ENCODE measurements at places on chromosomes 13 and 19. TPM values are rescaled to one million over a fixed set of nuclear protein-coding genes. Genes with fewer than 3 reads are reported as not detected.

Gene FGF21
- polyA plus RNA-seq = not detected

Gene CAB39L
- polyA plus RNA-seq = 7.0 TPM

Gene INTS6
- 18.2 TPM for polyA plus RNA-seq

Gene CD320
- 79.4 TPM for polyA plus RNA-seq

Gene THSD1
- polyA plus RNA-seq = 11.5 TPM

Gene SHISA2
- polyA plus RNA-seq = 0.35 TPM

Gene RGS9BP
- not detected for polyA plus RNA-seq

Gene ADAMTSL5
- polyA plus RNA-seq = 23.3 TPM

Gene ZNF878
- not detected for polyA plus RNA-seq

Gene FGF9
- 0.39 TPM for polyA plus RNA-seq

Gene TMEM150B
- not detected for polyA plus RNA-seq

Gene ENOX1
- 2.4 TPM for polyA plus RNA-seq

Gene WDR88
- polyA plus RNA-seq = 0.10 TPM

Gene PSG3
- polyA plus RNA-seq = 0.10 TPM

Gene ZNF723
- not detected for polyA plus RNA-seq

Gene MUC16
- polyA plus RNA-seq = not detected

Gene KCNN4
- 9.4 TPM for polyA plus RNA-seq

Gene LRRC8E
- polyA plus RNA-seq = 4.0 TPM

Gene KLK2
- not detected for polyA plus RNA-seq

Gene FLT1
- polyA plus RNA-seq = 12.9 TPM

Gene PPP1R15A
- 83.0 TPM for polyA plus RNA-seq

Gene POSTN
- 233 TPM for polyA plus RNA-seq

Gene ANKLE1
- polyA plus RNA-seq = 0.31 TPM

Gene CD70
- polyA plus RNA-seq = 0.20 TPM

Gene CEACAM7
- not detected for polyA plus RNA-seq

Gene SMIM44
- polyA plus RNA-seq = not detected

Gene IFNL1
- not detected for polyA plus RNA-seq

Gene CAPN12
- 0.30 TPM for polyA plus RNA-seq

Gene PDCD2L
- polyA plus RNA-seq = 5.4 TPM

Gene GADD45B
- 95.0 TPM for polyA plus RNA-seq

Gene IGFL1
- polyA plus RNA-seq = not detected
